RKO (cell line): ENCODE measurements at places on chromosomes 2 and 18.

DNA sequence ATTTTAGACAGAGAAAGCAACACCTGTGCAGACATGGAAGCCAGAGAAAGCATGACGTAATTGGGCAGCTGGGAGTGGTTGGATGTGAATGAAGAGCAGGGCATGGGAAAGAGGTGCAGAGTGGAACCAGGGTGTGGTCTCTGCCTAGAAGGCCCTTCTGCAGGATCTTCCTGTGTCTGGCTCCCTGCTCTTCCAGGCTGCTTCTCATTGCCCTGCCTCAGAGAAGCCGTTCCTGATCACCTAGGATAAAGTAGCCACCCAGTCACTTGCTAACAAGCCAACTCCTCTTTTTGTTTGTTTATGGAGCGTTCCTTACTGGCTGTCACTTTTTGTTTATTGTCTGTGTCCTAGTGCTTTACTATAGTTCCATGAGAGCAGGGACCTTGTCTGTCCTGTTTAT, 28.5 kb downstream of the GALNT1 start:
- DNase-seq: no peak

GRCh38 chr18:21196426-21196825, 45.6 kb upstream of the GREB1L start:
- no peak for DNase-seq

- DNase-seq: no peak
These were observed 51.2 kb upstream of the PXDN start for GRCh38 chr2:1795261-1796231.

- no peak for DNase-seq
These were observed 52.0 kb downstream of the EIPR1 start for GRCh38 chr2:3325458-3326181.

DNA sequence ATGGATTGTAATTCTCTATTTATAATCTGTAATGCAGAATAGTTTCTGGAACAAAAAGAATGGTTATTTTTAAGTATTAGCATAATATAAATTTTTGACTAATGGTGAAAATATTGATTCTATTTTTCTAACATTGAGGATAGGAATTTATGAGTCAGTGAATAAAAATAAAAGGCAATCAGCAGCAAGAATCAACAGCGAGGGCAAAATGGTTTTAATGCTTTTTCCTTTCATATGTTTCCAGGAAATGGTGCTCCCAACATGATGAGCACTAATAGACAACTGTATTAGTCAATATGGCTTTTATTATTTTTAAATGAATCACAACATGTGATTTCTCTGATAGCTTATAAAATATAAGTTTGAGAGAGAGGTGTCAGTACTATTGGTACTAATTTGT, 90.7 kb upstream of the TFPI start:
- no peak for DNase-seq

GRCh38 chr2:28695245-28695647, 56.4 kb upstream of the PPP1CB start:
- no peak for DNase-seq

GRCh38 chr2:178700922-178701342, 106.3 kb downstream of the TTN start:
- peak; percentile 59 for DNase-seq

- DNase-seq: peak; percentile 20
These were observed 176.0 kb downstream of the CCDC178 start for GRCh38 chr18:33264566-33264965.

GRCh38 chr2:23414871-23415270, 29.9 kb downstream of the KLHL29 start:
- DNase-seq: peak; percentile 46

DNA sequence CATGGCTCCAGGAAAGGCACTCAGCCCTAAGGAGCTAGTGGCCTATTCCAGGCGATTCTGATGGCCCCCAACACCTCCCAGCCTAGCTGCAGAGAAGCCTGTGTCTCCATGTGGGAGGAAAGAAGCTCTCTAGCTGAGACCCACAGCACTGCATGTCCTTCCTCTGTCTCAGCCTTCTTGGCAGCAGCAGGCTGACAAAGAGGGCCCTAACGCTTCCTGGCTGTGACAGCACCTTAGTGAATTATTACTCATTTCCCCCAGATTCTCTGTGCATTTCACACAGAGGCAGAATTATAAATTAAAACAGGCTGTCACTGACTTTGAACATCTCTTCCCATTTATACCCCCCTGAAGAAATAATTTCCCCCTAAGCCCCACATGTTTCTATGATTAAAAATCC, 206.8 kb downstream of the CLIP4 start:
- DNase-seq: peak; percentile 15

DNA sequence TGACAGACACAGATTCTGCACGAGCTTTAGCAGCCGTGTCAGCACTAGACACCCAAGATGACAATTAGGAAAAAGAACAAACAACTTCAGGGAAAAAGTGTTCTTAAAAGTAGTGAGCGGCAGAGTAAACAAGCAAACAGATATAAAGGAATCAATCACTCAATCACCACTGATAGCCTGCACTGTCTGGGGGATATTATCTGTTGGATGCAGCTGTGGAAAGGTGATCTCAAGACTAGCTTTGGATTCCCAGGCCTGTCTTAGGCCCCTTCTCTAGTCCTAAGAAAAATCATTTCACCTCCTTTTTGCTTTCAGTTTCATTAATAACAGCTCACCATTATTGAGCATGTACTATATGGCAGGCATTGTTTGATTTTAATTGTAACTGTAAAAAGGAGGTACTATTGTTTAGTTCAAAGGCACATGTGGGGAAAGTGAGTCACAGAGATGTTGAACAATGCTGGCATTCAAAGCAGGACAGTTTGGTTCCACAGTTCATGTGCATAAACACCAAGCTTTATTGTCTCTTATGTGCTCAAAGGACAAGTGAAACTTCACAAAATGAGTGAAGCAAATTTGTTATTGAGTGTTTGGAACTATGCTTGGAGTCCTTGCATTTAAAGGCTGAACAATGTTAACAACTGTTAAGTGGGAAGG, 147.3 kb upstream of the TCF4 start:
- DNase-seq: no peak

DNA sequence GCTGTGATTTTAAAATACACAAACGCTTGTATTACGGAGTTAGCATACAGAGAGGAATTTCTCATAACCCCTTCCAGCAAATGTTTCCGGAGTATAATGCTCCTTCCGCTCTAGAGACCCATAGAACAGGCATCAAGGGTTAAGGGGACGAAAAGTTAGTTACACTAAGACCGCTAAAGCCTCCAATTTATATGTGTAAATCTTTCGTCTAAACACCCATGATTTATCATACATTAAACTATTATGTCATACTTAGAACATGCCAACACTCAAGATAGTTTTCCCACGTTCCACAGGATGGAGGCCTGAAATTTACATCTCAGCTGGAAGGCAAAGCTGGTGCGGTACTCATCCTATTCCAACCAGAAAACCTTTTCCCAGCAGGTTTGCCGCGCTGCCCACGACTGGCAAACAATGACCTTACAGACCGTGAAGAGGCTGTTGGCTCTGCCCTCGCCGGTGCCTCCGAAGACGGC, 650 bp downstream of the ORMDL1 start:
- peak; percentile 73 for DNase-seq

GRCh38 chr2:200173691-200174090, 132.8 kb upstream of the SPATS2L start:
- DNase-seq: no peak

GRCh38 chr2:128986026-128986715, 667.5 kb upstream of the HS6ST1 start:
- DNase-seq: no peak

DNA sequence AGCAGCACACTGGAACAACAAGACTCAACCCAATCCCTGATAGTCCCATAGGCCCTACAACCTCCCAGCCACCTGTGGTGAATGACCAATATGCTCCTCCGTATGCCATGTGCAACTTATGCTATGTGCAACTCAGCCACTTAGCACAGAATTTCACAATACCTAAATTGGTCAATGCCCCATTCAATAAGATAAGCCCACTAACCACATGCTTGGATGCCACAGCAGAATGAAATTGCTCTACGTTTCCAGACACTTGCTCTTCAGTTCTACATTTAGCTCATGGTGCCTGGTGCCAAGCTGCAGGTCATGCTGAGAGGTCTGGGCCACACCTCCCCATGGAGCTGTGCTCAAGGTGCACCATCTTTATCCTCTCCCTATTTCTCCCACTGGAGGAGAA, 159.8 kb downstream of the EN1 start:
- DNase-seq: no peak

DNA sequence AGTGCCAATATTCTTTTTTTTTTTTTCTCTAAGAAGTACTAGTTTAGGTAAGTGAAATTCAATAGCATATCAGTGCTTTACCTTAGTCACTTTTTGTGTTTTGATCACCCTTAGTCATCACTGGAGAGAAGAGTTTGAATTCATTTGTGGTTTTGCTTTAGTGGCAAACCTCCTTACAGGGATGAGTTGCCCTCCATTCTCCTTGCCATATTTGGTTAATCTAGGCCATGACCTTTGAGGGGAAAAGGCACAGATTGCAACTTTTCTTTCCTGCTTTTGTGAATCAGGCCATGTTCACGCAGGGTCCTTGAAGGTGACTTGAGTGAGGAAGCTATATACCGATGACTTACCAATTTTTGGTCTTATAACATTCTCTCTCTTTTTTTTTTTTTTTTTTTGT, 34.4 kb downstream of the PLEKHA3 start:
- DNase-seq: peak; percentile 84
